Foreskin keratinocyte (primary cell): ENCODE measurements at places on chromosomes 16 and 17.

- no peak for DNase-seq
These were observed 675.9 kb upstream of the RBFOX1 start for GRCh38 chr16:6656760-6657159.

GRCh38 chr16:67915831-67916723, 15.6 kb downstream of the CTRL start:
- DNase-seq, result no peak

- DNase-seq, result no peak
These were observed 32.1 kb downstream of the SPACA3 start for GRCh38 chr17:33023790-33024189.

DNA sequence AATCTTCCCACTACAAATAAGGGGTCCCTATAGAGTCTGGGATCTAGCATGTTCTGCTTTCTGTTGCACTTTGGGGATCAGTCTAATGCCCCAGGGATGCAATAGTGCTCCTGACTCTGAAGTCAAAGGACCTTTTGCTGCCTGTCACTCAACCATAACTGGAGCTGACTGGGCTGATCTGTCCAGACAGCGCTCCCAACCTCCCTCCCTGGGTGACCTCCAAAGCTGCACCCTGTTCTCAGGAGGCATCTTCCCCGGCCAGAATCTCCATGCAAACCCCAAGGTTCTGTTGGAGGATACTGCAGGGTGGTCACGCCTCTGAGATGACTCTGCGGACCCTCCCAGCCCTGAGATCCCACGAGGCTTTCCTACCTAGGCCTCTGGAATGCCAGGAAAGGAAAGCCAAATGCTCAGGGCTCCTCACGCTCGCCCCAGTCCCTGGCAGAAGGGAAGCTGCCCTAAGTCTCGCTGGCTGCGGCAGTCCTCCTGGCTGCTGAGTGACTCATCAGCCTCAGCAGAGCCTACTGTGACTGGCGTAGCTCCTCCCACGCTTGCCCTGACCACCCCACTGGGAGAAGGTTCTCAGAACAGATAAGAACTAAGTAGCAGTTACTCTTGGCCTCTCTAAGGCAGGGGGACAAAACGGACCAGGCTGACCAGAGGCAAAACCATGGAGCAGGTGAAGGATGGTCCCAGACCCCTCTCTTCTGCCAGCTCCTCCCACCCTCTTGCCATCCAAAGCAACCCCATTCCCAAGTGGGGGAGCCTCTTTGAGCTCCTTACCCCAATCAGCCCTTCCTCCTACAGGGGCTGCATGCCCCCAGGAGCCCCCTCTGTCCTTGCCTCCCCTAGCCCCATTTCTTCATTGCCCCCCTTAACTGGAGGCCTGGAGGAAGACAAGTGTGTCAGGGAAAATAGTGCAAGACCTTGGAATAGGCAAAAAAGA, 124.1 kb upstream of the TNRC6C start:
- DNase-seq, result no peak

- no peak for DNase-seq
These were observed 303.0 kb upstream of the IRX5 start for GRCh38 chr16:54627616-54628015.

- DNase-seq, result no peak
These were observed 134.9 kb downstream of the CCT6B start for GRCh38 chr17:34826332-34826731.

- no peak for DNase-seq
These were observed 8.7 kb upstream of the CAVIN1 start for GRCh38 chr17:42431758-42432161.

DNA sequence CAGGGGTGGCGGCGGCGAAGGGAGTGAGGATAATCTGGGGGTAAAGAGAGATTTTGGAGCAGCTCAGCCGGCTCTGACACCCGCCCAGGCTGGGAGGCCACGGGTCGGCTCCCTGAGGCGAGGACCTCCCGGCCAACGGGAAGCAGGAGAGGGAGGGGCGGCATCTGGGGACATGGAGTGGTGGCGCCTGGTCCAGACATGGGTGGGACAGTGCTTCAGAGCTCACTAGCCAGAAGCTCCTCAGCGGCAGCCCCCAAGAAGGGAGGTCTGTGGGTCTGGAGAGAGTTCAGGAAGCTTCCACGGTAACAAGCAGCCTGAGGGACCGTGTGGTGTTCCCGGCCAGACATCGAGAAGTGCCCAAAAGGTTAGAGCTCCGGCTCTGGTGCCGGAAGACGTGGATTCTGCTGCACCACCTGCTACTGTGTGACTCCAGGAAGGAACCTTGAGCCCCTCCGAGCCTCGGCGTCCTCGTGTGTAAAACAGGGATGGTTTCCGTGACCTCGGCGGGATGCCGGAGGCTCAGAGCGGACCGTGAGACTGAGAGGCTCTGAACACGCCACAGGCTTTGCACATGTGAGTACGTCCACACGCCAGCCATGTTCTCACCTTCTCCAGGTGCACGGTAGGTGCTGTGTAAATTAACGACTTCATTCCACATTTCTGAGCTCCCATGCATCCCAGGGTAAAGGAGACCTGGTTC, 56.9 kb downstream of the TIMM22 start:
- DNase-seq, result no peak

- no peak for DNase-seq
These were observed 1.9 kb upstream of the CBFB start for GRCh38 chr16:67027046-67027445.

DNA sequence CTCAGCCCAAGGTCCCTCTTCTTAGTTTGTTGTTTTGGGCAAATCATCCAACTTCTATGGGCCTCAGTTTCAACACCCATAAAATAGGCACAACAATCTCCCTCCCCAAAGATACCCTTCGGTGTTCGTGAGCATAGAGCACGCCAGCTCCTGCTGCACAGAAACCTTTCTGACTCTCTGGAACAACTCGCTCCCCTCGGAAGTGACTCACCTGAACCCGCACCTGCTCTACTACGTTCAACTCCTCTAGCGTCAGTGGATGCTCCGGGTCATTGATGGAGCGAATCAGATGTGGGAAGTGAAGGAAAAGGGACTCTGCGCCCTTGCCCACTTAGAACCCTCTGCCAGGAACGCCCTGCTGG, 445 bp downstream of the CIAO2B start:
- DNase-seq, result peak; percentile 42

DNA sequence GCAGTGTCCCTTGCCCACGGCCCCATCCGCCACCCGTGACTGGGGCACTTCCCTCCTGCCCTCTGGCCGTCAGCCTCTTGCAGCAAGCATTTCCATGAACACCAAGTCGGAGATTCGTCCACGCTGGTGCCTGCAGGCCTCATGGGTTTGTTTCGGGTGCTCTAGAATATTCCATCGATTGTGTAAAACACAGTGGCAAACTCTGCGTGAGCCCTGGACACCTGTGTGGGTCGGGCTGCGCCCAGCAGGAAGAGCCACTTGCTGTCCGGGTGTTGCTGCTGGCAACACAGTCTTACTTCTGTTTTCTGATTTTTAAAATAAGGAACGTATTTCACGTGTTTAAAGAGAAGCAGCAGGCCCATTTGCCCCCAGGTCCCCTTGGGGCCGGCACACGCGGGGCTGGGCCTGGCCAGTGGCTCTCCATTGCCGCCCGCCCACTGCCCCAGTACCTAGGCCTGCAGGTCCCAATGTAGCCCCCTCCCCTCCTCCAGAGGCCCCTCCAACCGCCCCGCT, 10.0 kb downstream of the CYBC1 start:
- DNase-seq, result no peak

DNA sequence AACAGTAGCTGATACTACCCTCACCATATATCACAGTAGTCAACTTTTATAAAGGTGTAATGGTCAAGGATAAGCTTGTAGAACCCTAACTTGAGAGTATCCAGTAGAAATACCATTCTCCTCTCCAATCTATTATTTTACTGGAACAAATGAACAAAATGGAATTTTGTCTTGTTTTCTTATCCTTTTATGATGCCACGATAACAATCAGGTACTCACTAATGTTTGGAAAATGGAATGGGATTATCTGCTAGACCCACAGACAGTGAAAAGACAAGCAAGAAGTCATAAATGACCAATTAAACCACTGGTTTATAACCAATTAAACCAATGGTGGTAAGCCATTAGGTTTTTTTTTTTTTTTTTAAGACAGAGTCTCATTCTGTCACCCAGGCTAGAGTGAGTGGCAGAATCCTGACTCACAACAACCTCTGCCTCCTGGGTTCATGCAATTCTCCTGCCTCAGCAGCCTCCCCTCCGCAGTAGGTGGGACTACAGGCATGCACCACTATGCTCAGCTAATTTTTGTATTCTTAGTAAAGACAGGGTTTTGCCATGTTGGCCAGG, 10.4 kb downstream of the GPATCH8 start:
- DNase-seq, result no peak

- DNase-seq, result no peak
These were observed 205.2 kb downstream of the SLC39A11 start for GRCh38 chr17:72887322-72887721.

DNA sequence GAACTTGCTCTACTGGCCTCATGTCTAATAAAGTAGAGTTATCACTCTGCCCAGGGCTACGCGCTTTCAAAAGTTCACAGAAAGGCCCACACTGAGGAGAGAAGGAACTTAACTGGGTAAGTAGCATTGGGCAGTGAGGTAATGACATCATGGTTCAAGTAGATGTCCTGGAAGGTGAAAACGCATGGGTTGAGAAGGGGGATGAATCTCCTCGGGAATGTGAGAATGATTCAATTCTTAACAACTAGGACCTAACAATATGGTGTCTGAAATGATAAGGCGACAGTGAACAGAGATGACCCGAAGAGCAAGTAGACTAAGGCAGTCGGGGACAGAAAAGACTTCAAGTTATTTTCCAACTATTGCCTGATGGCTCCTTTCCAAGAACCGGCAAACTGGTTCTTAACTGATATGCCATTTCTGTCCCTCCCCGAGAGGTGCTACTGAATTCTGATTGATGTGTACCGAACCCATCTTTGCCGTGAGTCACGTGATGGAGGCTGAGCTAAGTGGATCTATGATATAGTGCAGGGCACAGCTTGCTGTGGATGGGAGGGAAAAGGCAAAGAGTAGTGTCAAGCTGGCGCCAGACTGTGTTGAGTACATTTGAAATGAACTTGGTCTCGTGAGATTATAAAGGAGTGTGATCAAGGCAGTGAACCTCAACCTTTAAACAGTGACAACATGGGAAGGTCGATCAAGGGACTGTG, 44.1 kb downstream of the MARCHF10 start:
- DNase-seq, result no peak

DNA sequence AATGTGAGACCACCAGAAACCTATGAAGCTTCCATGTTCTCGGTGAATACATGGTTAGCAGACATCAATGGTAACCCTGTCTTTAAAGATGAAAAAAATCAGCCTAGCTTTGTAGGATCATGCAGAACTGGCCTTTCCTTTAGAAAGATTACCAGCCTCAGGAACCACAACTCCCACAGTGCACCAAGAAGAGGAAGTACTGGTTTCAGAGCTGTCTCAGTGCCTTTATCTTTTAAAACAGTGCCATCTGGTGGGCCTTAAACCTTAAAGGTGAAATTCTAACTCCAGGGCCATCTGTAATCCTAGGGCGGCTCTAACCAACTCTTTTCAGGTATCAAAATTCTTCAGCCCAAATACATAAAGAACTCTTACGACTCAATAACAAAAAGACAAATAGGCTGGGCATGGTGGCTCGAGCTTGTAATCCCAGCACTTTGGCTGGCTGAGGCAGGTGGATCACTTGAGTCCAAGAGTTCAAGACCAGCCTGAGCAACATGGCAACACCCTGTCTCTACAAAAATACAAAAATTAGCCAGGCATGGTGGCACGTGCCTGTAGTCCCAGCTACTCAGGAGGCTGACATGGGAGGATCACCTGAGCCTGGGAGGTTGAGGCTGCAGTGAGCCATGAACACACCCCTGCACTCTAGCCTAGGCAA, 5.4 kb downstream of the ATPAF2 start:
- DNase-seq, result peak; percentile 64

GRCh38 chr17:38560503-38561318, 45.0 kb downstream of the SRCIN1 start:
- peak; percentile 18 for DNase-seq

DNA sequence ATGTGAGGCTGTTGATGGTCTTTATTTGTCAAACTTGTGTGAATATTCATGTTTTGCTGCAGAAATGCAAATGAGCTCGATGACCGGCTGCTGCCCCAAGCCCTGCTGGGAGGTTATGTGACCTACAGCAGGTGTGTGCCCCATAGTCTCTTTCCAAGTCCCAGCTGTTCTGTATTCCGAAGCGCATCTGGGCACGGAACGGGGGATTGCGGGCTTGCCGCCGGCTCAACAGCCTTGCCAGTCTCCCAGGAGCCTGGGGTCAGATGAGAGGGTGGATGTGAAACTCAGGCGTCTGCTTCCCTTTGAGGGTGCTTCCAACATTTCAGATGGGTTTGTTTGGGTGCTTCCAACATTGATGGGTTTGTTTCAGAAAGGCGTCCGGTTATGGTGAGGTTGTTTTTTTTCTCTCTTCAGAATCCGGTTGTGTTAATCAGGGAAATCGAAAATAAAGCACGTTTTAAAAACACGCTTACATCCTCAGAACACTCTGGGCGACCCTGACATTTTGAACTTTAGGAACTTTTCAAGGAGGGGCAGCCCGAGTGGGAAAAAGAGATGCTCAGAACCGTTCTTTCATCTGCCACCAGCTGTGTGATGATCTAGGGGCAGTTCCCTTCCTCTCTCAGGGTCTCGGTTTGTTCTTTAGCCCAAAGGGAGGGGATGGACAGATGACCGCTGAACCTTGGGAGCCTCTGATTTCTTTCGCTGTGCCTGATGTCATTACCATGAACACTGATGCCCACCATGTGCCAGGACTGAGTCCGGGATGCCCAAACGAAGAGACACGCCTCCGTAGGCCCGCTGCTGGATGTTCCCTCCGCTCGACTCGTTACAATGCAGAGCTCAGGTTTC, 47.8 kb upstream of the AMZ2 start:
- DNase-seq, result no peak

DNA sequence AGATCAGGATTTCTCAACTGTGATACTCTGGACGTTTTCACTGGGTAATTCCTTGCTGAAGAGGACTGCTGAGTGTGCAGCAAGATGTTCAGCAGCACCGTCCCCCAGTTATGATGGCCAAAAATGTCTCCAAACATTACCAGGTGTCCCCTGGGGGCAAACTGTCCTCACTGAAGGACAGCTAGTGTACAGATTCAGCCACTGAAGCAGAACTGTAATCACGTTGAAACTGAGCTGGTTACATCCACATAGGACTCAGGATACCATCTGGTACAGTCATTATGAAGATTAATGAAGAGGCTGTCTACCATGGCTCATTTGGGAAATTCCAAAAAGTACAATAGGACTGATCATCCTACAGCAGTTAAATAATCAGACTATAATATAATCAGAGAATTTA, 43.3 kb upstream of the GINS3 start:
- no peak for DNase-seq

- peak; percentile 69 for DNase-seq
These were observed 364.9 kb downstream of the SNX29 start for GRCh38 chr16:12341423-12341822.

- no peak for DNase-seq
These were observed 53.9 kb upstream of the ACSF3 start for GRCh38 chr16:89039756-89040155.

DNA sequence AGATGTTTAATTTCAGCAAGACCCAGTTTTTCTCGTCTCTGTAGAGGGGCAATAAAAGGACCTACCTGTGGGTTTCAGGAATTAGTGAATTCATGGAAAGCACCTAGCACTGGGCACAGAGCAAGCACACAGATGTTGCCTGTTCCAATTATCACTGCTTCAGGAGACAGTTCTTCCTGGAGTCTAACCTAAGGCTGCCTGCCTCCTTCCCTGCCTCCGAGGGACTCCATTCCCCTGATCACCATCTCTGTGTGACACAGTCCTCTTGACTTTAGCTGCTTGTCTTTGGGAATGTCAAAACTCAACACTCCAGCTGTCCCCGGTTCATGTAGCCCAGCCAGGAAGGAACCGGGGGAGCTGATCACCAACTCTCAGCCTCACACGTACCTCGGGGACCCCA, 474.9 kb downstream of the SLC39A11 start:
- no peak for DNase-seq
